ENCODE measurements at places on chromosomes 7 and 10.
A peak's percentile ranks its signal among the peaks of the same experiment; 100 is the strongest.

DNA sequence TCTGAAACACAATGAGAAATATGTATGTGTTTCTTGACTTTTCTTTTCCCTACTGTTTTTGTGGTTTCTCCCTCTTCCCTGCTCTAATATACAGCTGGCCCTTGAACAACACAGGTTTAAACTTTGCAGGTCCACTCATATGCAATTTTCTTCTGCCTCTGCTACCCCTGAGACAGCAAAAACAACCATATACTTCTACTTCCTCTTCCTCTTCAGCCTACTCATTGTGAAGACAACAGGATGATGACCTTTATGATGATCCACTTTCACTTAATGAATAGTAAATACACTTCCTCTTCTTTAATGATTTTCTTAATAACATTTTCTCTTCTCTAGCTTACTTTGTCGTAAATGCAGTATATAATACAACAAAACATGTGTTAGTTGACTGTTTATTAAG lies 35.0 kb upstream of the DGKB start:
- no peaks in the 10 kb centered on the region for H3K4me1 ChIP-seq
- no peaks in the 10 kb centered on the region for H3K27me3 ChIP-seq
- no peaks in the 10 kb centered on the region for H3K36me3 ChIP-seq
- H3K4me3 ChIP-seq: no peak overlapping the region
- no peak overlapping the region for H3K27ac ChIP-seq

- no peak for DNase-seq
- no peak overlapping the region for H3K27ac ChIP-seq
- H3K4me1 ChIP-seq: peaks cover 4% of the 10 kb centered on the region
- no peaks in the 10 kb centered on the region for H3K36me3 ChIP-seq
Measured at GRCh38 chr10:33889371-33889770, 554.9 kb upstream of the NRP1 start.

- H3K4me1 ChIP-seq: peaks cover 22% of the 10 kb centered on the region
- H3K36me3 ChIP-seq: no peaks in the 10 kb centered on the region
- H3K27ac ChIP-seq: no peak overlapping the region
- H3K4me3 ChIP-seq: no peak overlapping the region
- H3K27me3 ChIP-seq: no peaks in the 10 kb centered on the region
Measured at GRCh38 chr10:99433378-99434020, 3.1 kb upstream of the GOT1 start.

DNA sequence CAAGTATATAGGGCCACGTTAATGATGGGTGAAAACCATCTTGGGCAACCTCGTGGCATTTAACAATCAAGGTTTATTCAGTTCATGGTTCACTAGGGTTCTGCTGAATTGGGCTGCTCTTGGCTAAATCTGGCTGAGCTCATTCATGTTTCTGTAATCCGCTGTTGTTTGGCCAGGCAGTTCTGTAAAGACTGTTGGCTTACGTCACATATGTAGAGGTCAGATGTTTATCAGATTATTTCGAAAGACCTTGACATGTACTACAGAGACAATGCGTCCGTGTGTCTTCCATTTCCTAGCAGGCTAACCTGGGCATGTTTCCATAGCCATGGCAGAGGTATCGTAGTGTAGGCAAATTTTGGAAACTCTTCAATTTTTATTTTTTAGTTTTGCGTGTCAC lies 190.0 kb upstream of the ZWINT start:
- no peaks in the 10 kb centered on the region for H3K36me3 ChIP-seq
- DNase-seq: no peak
- H3K4me1 ChIP-seq: no peaks in the 10 kb centered on the region
- no peaks in the 10 kb centered on the region for H3K27me3 ChIP-seq
- no peak overlapping the region for H3K27ac ChIP-seq

- no peak for DNase-seq
- H3K4me3 ChIP-seq: no peak overlapping the region
- no peaks in the 10 kb centered on the region for H3K36me3 ChIP-seq
- H3K27ac ChIP-seq: no peak overlapping the region
Measured at GRCh38 chr7:94630855-94631254, 25.1 kb downstream of the SGCE start.

- H3K27ac ChIP-seq: peak within 1 kb of the TSS; percentile 57
- DNase-seq: peak; percentile 5
- peaks cover 17% of the 10 kb centered on the region for H3K4me1 ChIP-seq
- peak within 1 kb of the TSS; percentile 53 for H3K4me3 ChIP-seq
Measured at GRCh38 chr7:15561835-15562234, at the start of gene AGMO. AGMO (minus strand) TSS chr7:15562015.

DNA sequence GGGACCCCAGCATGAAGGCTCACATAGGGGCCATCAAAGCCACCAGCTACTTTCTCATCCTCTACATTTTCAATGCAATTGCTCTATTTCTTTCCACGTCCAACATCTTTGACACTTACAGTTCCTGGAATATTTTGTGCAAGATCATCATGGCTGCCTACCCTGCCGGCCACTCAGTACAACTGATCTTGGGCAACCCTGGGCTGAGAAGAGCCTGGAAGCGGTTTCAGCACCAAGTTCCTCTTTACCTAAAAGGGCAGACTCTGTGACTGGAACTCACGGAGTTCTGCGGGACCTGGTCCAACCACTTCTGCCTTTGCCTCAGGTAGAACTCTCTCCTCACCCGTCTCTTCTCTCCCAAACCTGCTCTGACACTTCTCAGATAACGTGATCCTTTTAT lies 945 bp downstream of the TAS2R40 start:
- H3K4me3 ChIP-seq: no peak overlapping the region
- H3K27me3 ChIP-seq: no peaks in the 10 kb centered on the region
- no peaks in the 10 kb centered on the region for H3K4me1 ChIP-seq
- H3K36me3 ChIP-seq: no peaks in the 10 kb centered on the region

DNA sequence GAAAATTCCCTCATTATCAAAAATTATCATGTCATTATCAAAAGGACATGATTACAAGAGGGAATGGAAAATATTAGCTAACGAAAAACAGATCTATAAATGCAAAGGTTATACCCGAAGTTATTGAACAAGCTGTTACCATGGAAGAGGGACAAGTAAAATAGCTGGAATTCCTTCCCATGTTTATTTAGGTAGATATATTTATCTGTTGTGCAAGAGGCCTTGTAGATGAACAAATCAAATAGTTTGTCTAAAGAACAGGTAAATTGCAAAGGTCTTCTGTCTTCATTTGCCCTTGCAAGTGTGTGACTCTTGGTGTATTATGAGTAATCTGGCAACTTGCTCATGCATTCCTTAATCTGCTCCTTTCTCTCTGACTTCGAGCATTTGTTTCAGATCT lies 1170.9 kb downstream of the SORCS1 start:
- H3K36me3 ChIP-seq: no peaks in the 10 kb centered on the region
- DNase-seq: no peak
- H3K27ac ChIP-seq: no peak overlapping the region
- no peaks in the 10 kb centered on the region for H3K27me3 ChIP-seq
- no peaks in the 10 kb centered on the region for H3K4me1 ChIP-seq

DNA sequence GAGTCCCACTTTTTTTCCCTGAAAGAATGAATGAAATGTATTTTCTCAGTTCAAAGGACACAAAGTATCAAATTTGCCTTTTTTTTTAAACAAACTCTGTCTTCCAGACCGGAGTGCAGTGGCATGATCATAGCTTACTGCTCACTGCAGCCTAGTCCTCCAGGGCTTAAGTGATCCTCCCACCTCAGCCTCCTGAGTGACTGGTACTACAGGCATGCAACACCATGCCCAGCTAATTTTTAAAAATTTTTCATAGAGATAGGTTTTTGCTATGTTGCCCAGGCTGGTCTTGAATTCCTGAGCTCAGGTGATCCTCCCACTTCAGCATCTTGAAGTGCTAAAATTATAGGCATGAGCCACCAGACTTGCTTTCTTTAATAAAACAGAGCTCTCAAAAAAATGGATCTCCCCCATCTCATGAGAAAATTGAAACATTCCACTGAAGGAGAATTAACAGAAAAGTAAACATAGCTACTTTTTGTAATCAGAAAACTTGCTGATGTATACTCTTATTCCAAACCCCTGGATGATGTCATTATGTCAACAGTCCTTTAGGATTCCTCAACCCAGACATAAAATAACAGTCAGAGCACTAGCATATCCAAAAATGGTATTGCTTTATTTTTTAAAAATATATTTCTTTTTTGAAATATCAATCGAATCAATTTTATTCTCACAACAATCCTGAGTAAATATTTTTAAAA lies 12.3 kb upstream of the TRDMT1 start:
- no peaks in the 10 kb centered on the region for H3K36me3 ChIP-seq
- peak overlapping the region; percentile 84 for H3K27ac ChIP-seq
- no peaks in the 10 kb centered on the region for H3K27me3 ChIP-seq
- peaks cover 75% of the 10 kb centered on the region for H3K4me1 ChIP-seq

DNA sequence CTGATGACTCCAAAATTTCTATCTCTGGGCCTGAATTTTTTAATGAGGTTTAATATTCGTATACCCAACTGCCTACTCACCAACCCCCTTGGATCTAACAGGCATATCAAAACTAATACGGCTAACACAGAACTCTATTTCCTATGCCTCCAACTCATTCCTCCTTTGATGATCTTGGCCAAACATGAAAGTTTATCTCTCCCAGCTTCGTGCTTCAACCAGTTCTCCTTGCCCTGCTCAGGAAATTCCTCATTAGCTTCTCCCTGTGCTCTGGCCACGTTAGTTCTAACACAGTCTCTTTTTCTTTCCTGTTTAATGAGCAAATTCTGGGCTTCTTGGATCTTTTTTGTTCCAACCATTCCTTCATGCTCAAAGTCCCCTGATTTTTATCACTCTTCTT lies 138.9 kb upstream of the PTN start:
- H3K27ac ChIP-seq: no peak overlapping the region
- no peak overlapping the region for H3K4me3 ChIP-seq
- no peaks in the 10 kb centered on the region for H3K4me1 ChIP-seq
- H3K27me3 ChIP-seq: no peaks in the 10 kb centered on the region

DNA sequence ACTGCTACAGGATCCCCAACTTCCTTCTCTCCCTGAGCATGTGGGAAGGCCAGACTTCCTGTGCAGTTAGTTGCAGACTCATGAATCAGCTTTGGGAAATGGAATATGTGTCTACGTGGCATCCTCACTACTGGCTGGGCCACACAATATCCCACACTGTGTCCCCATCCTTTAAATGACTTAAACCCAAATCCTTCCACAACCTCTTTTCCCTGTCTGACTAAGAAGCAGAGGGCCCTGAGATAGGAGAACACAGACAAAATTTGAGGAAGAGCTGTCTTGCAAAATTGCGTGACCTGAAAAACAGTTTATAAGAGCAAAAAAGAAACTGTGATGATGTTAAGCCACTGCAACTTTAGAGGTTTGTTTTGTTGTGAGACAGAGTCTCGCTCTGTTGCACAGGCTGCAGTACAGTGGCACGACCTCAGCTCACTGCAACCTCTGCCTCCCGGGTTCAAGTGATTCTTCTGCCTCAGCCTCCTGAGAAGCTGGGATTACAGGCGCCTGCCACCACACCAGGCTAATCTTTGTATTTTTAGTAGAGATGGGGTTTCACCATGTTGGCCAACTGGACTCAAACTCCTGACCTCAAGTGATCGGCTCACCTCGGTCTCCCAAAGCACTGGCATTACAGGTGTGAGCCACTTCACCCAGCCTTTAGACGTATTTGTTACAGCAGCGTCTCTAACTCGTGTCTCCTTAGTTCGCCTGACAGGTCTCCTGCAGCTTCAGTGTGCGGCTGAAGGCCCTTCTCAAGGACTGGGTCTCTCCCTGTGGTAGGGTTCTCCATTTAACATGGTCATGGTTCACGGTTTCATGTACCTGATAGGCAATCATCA lies 46.9 kb upstream of the SFMBT2 start:
- H3K27me3 ChIP-seq: no peaks in the 10 kb centered on the region
- H3K4me3 ChIP-seq: no peak overlapping the region
- no peaks in the 10 kb centered on the region for H3K4me1 ChIP-seq

- H3K27me3 ChIP-seq: no peaks in the 10 kb centered on the region
- H3K4me1 ChIP-seq: peaks cover 30% of the 10 kb centered on the region
- H3K4me3 ChIP-seq: no peak overlapping the region
- no peaks in the 10 kb centered on the region for H3K36me3 ChIP-seq
- peak overlapping the region; percentile 83 for H3K27ac ChIP-seq
- DNase-seq: no peak
Measured at GRCh38 chr10:51030480-51030879, 43.8 kb upstream of the PRKG1 start.

GRCh38 chr10:119161680-119162451 lies 3.6 kb downstream of the SFXN4 start:
- no peak overlapping the region for H3K4me3 ChIP-seq
- no peaks in the 10 kb centered on the region for H3K27me3 ChIP-seq
- peaks cover 13% of the 10 kb centered on the region for H3K36me3 ChIP-seq
- H3K27ac ChIP-seq: no peak overlapping the region
- peaks cover 19% of the 10 kb centered on the region for H3K4me1 ChIP-seq

- H3K27me3 ChIP-seq: no peaks in the 10 kb centered on the region
- H3K36me3 ChIP-seq: peaks cover 13% of the 10 kb centered on the region
- peak overlapping the region; percentile 95 for H3K27ac ChIP-seq
- peaks cover 31% of the 10 kb centered on the region for H3K4me1 ChIP-seq
- peak overlapping the region; percentile 100 for H3K4me3 ChIP-seq
Measured at GRCh38 chr7:516216-516605, 3.4 kb downstream of the PDGFA start.

DNA sequence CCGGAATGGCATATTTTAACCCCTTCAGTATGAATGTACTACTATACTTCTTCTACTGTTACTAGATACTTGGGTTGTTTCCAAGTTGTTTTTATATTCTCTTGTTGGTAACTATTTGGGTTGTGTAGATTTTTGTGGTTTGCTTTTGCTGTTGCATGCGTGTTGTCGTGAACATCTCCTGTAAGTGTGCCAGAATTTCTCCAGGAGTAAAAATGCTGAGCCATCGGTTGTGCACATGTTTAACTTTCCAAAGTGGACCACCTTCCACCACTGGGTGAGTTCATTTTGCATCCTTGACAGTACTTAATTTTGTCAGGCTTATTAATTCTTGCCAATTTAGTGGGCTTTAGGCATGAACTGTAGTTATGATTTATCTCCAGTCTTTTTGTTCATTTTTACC lies 47.9 kb downstream of the CSGALNACT2 start:
- DNase-seq: no peak
- no peak overlapping the region for H3K4me3 ChIP-seq
- no peaks in the 10 kb centered on the region for H3K27me3 ChIP-seq
- peaks cover 15% of the 10 kb centered on the region for H3K36me3 ChIP-seq
- no peak overlapping the region for H3K27ac ChIP-seq

DNA sequence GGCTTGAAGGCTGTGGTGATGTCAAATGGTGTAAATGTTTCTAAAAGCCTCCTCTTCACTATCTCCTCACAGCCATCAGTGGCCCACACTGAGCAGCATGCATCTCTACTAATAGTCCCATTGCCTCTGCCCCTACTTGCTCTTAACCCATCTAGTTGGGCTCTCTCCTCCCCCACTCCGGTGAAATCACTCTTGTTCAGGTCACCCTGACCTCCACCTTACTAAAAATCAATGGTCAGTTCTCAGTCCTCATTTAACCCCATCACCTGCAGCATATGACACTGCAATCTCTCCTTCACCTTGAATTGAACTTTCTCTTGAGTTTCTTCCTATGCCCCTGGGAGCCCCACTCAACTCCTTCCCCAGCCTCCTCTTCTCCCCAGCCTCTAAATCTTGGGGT lies 355.1 kb upstream of the AOAH start:
- no peak for DNase-seq
- no peak overlapping the region for H3K27ac ChIP-seq
- H3K27me3 ChIP-seq: no peaks in the 10 kb centered on the region
- no peak overlapping the region for H3K4me3 ChIP-seq
- H3K36me3 ChIP-seq: no peaks in the 10 kb centered on the region

DNA sequence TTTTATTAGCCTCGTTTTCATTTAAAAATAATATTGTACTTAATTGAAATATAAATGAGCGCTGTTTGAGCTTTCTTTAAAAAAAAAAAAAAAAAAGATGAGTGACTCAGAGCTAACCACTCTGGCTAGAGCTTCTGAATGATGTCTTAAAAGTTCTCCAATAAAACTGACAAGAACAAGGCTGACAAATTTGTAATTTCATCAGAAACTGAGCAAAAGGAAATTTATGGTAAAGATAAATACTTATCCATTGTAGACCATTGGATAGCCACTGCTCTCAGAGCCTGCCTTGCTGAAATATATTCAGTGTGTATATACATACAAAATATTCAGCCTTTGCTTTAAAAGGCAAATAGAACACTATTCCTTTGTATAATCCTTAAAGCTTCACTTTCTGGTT lies 91.2 kb upstream of the OIT3 start:
- H3K27me3 ChIP-seq: no peaks in the 10 kb centered on the region
- no peak for DNase-seq
- H3K4me3 ChIP-seq: peak overlapping the region; percentile 18
